ENCODE measurements at places on chromosomes 2 and 18. TPM values are rescaled to one million over a fixed set of nuclear protein-coding genes. Genes with fewer than 3 reads are reported as not detected.
A peak's percentile ranks its signal among the peaks of the same experiment; 100 is the strongest.

Gene DSG2
- 1.4 TPM for total RNA-seq

Gene SERPINB12
- total RNA-seq, result not detected

Gene IL1A
- total RNA-seq, result not detected

Gene PTPRM
- 82.3 TPM for total RNA-seq

Gene LRRTM4
- 0.12 TPM for total RNA-seq

Gene MARCO
- total RNA-seq, result 56.1 TPM

GRCh38 chr18:37481072-37481471 lies 84.5 kb downstream of the CELF4 start:
- no peak for ATAC-seq

GRCh38 chr2:133532919-133533318 lies 35.3 kb downstream of the NCKAP5 start:
- no peak for ATAC-seq

- ATAC-seq, result no peak
These were observed 7.9 kb downstream of the SS18 start for GRCh38 chr18:26082475-26082874.

DNA sequence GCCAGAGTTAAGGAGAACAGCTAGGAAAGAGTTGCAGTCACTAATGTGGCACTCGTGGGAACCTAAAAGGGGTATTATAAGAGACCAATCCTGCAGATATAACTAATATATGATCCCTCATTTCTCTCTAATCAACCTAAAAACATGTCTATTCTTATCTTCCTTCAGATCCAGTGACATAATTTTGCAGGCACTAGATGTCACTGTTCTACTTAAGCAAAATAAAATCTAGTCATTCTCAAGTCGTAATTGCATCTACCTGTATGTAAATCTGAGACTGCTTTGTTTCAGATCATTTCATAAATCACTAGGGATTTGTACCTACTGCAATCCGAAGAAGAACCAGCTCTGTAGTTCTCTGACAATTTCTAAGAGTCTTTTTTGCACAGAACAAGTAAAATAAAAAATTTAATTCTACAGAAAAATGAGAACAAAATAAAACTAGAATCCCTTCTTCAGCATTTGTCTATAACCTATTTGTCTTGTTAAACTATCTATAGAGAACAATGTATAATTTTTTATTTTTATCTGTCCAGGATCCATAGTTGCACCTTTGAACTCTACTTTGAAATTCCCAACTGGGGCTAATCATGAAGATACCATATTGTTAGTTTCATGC lies 56.5 kb upstream of the ERBB4 start:
- no peak for ATAC-seq

DNA sequence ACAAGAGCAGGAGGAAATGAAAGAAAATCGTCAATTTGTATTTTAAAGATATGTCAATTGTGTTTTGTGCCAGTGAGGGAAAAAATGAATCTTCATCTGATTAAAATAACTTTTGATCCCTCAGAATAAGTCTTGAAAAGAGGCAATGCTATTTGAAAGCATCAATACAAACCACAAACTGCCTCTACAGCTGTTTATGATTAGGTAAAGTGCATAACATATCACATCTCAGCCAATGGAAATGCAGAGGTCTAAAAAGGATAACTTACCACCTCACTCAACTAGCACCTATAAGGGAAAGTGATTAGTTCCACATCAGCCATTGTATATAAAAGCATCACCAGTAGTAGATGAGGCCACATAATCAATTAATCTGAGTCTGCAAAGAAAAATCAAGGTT lies 492.2 kb upstream of the CDH2 start:
- ATAC-seq, result no peak

GRCh38 chr2:112962308-112963175 lies 15.3 kb upstream of the IL36G start:
- no peak for ATAC-seq

- no peak for ATAC-seq
These were observed 127.0 kb upstream of the FZD5 start for GRCh38 chr2:207896525-207897285.

GRCh38 chr2:203915256-203915655 lies 21.3 kb upstream of the ICOS start:
- ATAC-seq, result no peak

GRCh38 chr18:25019086-25019860 lies 332.7 kb downstream of the ZNF521 start:
- no peak for ATAC-seq

GRCh38 chr2:15688924-15689568 lies 97.4 kb downstream of the DDX1 start:
- ATAC-seq, result no peak

DNA sequence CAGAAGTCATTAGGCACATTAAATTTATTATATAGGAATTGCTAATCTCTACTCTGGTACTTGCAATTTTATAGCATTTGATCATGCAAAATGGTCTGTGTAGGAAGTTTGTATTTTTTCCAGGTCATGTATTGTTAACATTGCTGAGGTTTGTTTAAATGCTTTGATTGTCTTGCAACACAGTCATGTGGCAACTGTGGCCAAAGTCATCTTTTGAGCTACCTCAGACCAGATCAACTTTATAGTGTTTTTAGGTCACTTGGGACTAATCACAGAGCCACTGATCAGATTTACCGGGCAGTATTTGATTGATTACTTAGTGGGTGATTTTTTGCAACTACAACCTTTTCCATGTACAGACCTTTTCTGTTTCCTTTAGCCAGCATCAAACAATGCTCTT lies 3.7 kb downstream of the SERPINB5 start:
- ATAC-seq, result no peak

DNA sequence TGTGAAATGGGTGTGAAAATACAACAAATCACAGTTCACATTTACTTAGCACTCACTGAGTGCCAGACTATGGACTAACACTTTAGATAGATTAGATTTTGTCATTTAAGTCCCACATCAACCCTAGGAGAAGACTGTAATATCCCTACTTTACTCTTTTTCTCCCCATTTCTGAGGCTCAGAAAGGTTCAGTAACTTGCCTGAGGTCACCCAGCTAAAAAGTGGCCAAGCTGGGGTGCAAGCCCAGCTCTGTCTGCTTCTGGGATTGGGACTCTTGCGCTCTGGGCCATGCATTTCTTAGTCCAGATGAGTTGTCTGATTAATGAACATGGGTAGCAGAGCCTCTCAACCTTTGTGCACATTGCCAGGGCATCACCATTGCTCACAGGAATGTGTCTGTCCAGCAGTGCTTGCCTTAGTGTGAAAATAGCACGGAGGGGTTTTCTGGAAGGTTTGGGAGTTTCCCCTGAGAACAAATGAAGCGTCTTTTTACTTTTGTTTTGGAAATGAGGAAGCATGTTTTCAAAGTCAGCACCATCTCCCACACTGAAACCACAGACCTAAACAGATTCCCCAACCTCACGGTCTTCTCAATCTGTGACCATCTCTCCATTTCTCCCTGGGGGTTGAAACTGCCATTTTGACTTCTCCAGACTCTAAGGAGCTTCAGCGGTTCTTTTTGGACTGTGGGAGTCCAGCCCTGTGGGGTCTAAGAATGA lies 31.9 kb downstream of the NRP2 start:
- ATAC-seq, result peak; percentile 14

GRCh38 chr18:75805265-75805664 lies 377.8 kb upstream of the SMIM21 start:
- ATAC-seq, result no peak

DNA sequence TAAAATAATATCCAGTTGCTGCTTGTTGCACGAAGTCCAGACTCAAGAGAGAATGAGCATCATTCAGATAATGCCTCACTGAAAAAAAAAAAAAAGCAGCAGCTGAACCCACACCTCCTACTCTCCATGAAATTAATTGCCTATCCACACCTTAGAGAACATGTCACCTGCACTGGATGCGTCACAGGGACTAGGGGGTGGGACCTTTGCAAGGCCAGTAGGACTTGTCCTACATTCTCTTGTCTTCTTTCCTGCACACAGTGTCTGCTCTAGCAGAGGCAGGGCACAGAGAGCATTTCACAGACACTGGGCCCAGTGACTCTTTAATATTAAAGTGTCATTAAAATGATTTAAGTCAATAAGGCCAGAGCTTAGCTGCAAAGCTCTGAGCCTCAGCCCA lies at the start of gene ABCA12:
TSS of gene ABCA12 (minus strand) at position 148 of the 400 bp plus-strand sequence. CDS start 418 bp downstream, outside the sequence.
- ATAC-seq, result no peak

DNA sequence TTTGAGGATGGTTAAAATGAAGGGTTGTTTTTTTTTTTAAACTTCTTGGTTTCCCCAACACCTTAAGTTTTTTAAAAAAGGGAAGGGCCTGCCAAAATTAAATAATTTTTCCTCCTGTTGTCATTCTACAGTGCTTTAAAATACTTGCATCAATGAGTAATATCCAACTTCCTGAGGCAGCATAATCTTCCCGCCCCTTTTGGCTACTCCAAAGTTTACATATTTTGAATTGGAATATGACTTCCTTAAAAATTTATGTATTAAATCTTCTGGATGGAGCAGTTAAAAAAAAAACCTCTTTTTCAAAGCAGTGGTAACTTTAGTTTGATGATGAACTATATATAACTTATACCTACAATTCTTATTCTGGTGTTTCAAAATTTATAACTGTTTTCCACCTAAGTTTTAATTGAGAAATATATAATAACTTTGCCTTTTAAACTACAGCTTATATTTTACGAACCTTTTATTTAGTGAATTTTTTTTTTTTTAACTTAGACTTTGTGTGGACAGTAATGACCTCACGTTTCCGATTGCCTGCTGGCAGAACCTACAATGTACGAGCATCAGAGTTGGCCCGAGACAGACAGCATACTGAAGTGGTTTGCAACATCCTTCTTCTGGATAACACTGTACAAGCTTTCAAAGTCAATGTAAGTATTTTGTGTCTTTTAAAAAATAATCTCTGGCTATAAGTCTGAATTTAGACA lies 49.8 kb downstream of the PTPN4 start:
- ATAC-seq, result peak; percentile 77

DNA sequence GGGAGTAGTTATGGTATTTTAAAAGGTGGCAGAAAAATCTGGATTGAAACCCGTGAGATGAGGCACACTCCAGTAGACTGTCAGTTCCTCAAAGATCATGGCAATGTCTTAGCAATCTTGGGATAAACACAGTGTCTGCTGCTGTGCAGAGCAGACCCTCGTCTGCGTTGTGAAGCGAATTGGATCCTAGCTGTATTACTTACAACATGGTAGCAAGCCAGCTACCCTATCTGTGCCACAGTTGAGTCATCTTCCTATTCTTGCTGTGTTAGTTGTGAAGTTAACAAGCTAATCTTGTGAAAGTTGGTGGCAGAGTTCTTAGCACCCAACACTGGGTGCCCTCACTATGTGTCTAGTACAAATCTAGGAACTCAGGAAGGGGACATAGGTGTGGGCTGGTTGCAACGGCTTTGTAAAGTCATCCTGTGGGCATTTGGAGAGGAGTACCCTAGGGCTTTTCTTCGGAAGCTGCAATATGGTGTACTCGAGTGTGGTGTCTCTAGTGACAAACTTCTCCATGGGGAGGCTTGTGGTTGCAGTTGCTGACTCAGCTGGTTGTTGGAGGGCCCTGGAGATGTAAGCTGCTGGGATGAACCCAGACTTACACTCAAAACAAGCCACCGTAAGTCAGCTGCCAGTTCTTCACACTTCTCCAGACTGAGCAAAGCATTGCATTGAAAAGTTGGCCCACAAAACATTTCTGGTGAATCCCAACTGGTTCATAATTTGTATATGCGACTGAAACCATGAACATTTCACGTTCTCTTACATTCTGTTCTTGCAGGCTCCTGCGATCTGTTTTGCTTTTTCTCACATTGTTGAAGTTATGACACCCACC lies 61.5 kb downstream of the ADCYAP1 start:
- ATAC-seq, result no peak

DNA sequence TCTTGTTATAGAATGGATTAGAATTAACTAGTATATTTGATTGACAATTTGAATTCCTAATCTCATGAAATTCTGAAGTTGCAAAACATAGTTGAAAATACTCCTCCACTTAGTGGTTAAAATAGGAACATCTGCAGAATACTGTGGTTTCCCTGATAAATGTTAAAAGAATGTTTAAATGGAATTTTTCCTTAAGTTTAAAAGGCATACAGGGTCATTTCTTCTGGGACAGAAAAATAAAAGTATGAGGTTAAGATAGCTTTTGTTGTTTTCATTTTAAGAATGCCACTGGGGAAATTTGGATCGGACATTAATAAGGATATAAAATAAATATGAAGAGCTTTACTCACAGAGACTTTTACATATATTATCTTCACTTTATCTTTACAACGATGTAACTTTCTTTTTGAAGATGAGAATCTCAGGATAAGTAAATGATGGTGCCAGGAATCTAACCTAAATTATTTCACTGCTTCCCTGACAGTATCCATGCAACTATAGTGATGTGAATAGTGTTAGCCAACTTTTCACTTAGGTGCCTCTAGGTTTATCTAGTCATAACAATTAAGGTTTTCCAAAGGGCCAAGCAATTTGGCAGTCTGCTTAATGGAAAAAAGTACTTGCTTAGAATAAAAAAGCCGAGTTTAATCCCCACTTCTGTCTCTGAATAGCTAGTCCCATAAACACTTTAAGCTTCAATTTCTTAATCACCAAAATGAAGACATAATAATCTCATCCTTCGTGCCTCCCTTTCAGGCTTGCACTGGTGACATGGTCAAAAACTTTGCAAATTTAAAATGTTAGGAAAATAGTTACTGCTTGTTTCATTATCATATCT lies 151.8 kb upstream of the STK17B start:
- ATAC-seq, result no peak

- peak; percentile 61 for ATAC-seq
These were observed 37.5 kb downstream of the SLC4A3 start for GRCh38 chr2:219664944-219665343.

DNA sequence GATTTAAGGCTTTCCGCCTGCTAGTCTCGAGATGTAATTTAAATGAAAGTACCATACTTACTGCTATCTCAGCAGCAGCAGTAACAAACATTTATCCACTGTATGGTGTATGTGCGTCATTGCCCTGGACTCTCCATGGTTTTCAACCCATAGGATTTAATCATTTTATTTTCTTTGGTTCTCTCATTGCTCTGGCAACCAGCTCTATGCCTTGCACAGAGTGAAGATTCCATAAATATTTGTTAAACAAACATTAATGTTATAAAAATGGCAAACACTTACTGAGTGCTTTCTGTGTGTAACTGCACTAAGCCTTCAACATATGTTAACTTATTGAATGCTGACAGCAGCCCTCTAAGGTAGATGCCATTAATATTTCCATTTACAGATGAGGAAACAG lies 1.3 kb upstream of the LMAN1 start:
- ATAC-seq, result no peak

DNA sequence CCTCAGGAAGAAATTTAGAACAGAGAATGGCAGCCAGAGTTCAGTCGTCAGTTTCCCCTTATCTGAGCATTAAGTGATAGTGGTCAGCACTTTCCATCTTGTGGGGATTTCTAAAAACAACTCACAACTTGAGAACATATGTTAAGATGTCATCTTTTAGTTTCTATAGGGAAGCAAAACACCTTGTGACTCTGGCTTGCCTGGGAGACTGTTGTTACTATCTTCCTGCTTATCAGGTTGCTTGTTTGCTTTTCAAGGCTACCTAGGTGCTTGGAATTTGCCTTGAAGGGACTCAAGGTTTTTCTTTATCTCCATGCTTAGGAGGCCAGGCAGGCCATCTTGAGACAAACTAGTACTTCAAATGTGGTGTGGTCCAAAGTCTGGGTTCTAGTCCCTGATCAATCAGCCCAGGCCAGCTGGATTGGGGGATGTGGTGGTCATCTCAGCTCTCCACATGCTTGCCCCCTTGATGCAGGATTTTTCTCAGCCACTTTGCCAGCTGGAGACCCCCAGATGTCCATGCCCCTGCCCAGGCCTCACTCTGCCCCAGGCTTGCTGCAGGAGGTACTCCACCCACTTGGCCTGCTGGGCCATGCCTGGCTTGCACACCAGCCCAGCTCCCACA lies 125.9 kb downstream of the LYPD1 start:
- no peak for ATAC-seq

GRCh38 chr2:50401772-50402653 lies 629.9 kb downstream of the NRXN1 start:
- ATAC-seq, result no peak

GRCh38 chr18:6004683-6005082 lies 109.4 kb upstream of the TMEM200C start:
- ATAC-seq, result no peak

Measured in gastroesophageal sphincter (tissue), 4 donors.